HT1080 (cell line): ENCODE measurements at places on chromosomes 12 and 14.

DNA sequence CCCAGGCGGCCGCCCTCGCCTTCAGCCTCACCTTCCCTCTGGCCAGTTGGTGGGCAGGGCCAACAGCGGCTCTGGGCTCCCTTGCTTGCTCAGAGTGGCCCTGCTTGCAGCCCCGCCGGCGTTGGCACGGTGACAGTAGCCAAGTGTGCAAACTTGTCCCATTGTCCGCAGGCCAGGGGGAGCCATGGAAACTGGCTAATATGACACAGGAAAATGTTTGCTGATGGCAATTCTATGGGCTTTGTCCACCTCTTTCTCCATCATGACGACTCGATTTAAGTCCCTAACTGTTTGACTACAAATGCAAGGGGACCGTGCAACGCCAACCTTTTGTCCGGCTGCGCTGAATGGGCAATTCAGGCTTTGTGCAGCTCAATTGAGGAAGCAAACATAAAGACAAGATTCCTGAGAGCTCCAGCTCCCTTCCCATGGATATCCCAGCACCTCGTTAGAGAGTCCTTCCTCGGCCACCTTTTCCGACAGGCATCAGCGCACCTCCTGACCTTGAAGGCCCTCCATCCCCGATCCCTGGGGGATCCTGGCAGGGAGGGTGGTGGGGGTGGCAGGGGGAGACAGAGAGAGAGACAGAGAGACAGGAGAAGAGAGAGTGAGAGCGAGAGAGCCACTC is 785 bp upstream of the FAM181A start:
- no peak for DNase-seq

- no peak for DNase-seq
Measured at GRCh38 chr12:32841061-32841460, 55.5 kb downstream of the PKP2 start.

DNA sequence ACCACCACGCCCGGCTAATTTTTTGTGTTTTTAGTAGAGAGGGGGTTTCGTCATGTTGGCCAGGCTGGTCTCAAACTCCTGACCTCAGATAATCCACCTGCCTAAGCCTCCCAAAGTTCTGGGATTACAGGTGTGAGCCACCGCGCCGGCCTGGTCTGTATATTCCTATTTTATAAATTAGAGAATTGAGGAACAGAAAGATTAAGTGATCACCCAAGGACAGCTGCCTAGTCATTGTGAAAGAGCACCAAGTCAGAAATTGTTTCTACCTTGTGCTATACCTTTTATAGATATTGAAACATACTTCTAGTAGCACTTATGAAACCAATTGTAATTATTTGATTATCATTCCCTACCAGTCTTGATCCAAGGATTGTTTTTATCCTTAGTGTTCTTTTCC is 1.9 kb downstream of the KNTC1 start:
- no peak for DNase-seq

- no peak for DNase-seq
Measured at GRCh38 chr12:68950511-68950910, 17.5 kb upstream of the CPM start.
